Activated CD8-positive, alpha-beta memory T cell treated with anti-CD3 and anti-CD28 coated beads for 4 hours (primary cell): ENCODE measurements at places on chromosomes 1 and 21.

DNA sequence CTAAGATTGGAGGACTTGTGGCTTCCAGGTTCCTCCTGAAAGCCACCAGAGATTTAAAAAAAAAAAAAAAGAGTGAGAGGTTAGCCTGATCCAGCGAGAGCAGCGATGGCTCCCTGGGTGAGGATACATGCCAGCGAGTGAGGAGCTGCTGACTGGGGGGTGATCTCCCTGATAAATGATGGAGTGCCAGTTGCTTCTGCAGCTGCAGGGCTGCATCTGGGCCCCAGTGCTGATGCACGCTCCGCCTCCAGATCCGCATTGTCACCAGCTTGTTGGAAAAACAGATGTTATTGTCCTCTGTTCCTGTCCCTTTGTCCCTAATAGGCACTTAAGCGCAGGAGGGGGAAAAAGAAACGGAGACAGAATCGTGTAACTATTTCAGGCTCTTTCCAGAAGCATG lies 28.6 kb downstream of the UBIAD1 start:
- DNase-seq, result no peak

GRCh38 chr21:33308586-33309490 lies 15.9 kb upstream of the IFNAR1 start:
- DNase-seq, result no peak

GRCh38 chr1:115112496-115113375 lies 23.4 kb upstream of the TSPAN2 start:
- DNase-seq, result peak; percentile 36

DNA sequence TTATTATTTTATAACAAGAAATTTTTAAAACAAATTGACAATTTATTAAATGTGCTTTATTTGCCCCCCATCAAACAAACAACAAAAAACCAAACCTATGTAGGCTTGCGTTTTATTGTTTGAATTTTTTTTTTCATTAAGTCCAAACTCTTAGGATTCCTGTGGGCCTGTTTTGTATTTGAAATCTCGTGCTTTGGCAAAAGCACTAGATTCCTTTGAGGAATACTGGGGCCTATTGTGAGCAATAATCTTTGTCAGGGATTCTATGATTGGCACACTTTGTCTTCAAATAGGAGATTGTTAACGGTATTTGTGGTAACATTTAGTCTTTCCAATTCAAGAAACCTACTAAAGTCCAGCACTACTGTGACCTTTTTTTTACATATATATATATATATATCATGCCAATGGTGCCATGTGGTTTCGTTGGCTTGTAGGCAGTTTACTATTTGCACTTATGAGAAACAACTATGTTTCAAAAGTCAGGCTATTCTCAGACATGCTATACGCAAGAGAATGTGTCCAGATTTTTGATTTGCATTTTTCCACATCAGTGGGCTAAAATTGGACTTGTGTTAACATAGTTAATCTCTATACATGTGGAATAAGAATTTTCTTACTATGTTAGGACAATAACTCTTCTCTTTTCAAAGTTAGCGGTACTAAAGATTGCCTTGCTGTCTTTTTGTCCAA lies 70.4 kb upstream of the GREM2 start:
- no peak for DNase-seq

- no peak for DNase-seq
Measured at GRCh38 chr21:44370027-44370735, 16.8 kb downstream of the TRPM2 start.

DNA sequence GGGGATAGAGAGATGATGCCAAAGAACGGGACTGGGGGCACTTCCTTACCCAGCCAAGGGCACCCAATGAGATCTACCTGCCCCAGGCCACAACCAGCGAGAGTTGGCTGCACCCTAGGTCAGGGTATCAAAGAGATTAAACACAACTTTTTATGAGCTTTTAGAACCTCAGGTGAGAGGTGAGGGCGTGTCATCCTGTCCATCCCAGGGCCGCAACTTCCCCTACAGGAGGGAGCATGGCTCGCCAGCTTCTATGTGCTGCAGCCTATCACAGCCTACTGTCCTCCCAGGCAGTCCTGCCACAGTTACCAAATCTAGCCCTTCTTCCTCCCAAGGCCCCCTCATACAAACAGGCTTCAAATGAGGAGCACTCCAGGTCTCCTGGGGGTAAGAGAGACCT lies 12.9 kb downstream of the TMEM9 start:
- DNase-seq, result no peak

- no peak for DNase-seq
Measured at GRCh38 chr1:72780212-72780611, 497.9 kb upstream of the NEGR1 start.

GRCh38 chr1:163083690-163084089 lies 14.5 kb downstream of the RGS4 start:
- DNase-seq, result no peak

DNA sequence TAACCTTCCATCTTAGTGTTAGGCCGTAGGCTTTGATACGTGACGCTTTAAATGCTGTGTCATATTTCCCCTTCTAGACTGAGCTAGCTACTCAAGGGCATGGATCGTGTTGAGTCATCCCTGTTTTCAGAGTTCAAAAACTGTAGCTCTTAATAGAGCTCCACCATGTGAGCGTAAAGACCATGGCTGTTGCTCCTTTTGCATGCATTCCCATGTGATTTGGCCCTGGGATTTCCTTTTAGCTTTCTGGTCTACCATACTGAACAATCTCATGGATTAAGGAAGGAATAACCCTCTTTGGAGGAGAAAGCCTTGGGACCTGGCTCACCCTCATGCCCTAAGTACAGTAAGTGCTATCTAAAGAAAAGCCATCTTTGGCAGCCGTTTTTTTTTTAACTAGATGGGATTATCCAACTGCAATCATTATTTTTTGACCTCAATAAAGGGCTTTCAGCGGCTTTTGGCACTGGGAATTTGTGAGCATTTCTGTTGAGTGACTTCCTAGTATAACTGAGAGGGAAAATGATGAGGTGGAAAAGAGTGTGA lies 76.6 kb downstream of the PLPP3 start:
- no peak for DNase-seq

GRCh38 chr1:210124736-210125135 lies 107.9 kb upstream of the SERTAD4 start:
- DNase-seq, result no peak

DNA sequence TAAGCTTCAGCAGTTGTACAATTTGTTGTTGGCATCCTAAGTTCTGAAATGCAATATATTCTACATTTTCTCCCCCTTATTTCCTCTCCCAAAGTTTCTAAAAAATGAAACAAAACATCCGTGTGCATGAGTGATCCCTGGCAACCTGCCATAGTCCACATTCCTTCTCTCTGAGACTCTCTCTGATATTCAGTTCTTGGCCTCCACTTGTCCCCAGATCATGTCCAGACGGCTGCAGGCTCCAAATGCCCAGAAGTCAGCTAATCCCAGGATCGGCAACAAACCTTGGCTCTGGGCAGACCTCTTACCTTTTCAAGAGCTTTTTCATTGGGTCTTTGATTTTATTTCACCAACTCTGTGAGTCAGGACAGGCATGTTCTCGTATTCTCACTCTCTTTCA lies 187.8 kb downstream of the ETS2 start:
- no peak for DNase-seq

DNA sequence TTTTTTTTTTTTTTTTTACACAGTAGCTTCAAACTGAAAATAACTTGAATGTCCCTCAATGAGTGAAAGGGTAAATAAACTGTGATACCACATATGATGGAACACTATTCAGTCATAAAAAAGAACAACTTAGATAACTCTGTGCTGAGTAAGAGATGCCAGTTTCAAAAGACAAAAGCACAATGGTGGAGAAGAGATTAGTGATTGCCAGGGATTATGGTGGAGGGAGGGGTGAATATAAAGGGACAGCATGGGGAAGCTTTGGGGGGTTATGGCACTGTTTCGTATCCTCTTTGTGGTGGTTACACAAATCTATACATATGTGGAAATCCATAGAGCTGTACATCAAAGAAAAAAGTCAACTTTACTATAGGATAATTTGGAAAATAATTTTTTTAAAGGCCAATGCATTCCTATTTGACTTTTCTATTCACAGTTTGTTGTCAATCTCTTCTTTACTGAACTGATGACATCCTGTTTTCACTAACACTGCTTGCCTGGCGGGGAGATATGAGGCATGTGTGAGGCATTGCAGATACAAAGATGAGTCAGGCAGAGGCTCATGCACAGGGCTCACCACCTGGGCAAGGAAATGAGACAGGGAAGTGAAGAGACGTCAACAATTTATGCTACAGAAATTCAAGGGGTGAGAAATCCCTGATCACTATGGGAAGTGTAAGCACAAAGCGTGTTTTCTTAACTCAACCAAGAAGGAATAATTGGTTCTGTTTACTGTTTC lies 302.7 kb downstream of the DUSP10 start:
- DNase-seq, result peak; percentile 52

DNA sequence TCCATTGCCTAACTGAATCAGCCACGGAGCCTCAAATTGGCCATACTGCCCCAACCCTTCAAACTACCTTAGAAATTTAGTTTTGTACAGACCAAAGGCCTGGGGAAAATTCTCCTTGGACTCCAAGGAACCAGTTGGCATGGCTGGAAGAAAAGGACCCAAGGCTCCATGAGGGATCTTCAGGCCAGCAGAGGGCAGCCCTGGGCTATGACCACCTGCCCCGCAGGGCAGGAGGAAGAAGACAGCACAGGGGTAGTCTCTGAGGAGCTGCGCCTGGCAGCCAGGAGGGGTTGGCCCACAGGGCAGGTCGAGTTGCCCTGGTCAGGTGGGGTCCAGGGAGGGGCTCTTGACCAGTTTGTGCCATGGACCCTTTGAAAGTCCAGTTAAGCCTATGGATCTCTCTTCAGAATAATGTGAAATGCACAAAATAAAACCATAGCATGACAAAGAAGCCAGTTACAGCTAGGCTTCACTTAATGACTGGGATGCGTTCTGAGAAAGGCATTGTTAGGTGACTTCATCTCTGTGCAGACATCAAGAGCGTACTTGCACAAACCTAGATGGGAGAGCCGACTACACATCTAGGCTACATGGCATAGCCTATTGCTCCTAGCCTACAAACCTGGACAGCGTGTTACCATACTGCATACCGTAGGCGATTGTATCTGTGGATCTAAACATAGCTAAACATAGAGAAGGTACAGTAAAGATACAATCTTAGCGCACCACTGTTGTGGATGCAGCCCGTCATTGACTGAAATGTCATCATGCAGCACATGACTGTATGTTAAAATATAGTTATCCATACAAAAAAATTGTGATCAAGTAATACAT lies 26.1 kb downstream of the CACNA1S start:
- no peak for DNase-seq

DNA sequence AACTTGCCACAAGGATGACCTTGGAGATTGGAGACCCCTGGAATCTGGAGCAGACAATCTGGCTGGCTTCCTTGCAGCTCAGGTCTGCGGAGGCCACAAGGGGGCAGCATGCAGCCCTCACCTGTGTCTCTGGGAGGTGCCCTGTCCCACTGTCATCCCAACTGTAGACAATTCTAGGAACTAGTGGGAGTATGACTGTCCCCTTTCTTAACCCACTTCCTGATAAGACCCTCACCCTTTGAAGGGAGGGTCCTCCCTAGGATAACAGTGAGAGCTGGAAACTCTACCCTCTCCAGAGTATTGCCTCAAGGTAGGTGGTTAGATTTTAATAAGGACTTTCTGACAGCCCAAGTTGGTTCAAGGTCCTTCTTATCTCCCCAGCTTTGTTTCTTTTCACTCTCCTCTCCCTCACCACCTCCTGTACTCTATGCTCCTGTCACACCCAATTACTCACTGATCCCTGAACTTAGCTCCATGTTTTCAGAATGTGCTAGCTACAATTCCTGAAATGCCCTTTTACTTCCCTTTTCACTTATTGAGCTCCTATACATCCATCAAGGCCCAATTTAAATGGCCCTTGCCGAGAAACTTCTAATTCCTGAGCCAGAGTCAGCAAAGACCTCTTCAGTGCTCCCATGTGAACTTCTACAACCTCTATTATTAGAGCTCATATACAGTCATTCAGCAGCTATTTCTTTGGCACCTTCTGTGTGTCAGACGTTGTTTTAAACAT lies 9.2 kb upstream of the KCNQ4 start:
- peak; percentile 39 for DNase-seq

DNA sequence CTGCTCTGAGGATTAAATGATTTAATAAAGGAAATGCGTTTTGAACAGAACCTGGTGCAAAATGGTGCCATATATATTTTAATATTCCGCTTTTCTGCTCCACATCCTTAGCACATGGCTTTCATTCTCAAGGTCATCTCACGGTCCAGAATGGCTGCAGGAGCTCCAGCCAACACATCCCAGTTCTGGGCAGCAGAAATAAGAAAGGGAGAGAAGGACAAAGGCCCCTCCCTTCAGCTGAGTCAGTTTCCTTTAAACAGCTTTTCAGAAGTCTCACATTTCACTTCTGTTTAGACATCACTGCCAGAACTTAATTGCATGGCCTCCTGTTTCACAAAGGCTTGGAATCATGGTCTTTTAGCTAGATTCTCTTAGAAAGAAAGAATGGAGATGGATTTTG lies 75.2 kb upstream of the LRRN2 start:
- DNase-seq, result no peak
